ENCODE measurements at places on chromosomes 12 and 14.

DNA sequence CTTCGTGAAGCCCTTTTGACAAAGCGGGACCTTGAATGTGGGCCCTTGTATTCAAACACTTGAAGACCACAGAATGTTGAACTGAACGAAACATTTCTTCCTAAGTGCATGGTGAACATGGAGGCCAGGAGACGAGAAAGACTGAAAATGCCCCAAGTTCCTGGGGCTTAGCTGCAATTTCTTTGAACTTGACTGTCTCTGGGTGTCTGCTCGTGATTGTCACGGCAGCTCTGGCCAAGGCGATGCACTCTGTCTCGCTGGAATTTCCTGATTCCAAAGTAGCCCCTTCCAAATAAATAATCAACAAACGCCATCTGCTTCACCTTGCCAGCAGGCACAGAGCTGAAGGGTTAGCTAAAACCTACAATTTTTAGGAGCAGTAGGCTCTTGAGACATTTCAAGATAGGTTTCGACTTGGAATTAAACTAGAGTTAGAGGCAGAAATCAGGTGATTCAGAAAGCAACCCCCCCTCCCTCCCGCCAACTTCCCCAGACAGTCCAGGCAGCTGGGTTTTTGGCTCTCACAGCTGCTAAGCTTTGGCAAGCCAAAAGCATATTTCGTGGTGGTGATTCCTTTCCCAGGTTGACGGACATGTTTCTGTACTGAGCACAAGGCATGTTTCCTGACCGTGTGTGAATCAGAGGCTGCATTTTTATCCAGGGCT is 13.5 kb upstream of the IRF2BPL start:
- peak; percentile 38 for DNase-seq

DNA sequence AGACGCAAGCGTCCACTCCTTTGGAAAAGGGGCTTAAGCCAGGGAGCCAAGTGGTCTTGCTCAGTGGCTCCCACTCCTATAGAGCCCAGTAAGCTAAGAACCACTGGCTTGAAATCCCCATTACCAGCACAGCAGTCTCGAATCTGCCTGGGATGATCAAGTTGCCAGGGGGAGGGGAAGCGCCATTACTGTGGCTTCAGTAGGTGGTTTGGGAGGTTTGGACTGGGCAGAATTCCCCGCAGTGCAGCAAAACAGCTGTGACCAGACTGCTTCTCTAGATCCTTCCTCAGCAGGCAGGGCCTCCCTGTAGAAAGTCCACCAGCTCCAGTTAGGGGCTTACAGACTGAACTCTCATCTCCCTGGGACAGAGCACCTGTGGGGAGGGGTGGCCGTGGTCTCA is 115.4 kb downstream of the TMEM117 start:
- DNase-seq, result no peak

DNA sequence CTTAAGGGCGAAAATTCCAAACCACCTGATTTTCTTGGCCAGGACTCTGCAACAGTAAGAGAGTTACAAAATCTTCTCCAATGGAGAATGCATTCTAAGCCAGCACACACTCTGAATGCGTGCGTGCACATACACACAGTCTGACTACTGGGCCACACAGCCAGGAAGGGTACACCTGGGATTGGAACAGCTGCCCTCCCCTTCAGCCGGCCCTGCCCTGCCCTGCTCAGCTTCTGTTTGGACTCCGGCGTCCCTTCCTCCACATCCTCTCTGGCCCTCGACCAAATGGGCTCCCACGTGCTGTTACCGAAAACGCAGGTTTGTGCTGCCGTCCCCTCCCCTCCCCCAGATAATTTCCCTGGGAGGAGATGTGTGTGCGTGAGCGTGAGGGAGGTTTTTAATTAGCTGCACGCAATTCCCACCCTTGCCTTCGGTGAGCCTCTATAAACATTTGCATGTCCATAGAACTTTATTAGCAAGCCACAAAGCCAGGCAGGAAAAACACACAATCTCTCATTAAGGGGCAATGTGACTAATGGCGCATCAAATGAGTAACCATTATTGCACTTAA is 43.0 kb downstream of the CCNK start:
- DNase-seq, result no peak

- DNase-seq, result no peak
Measured at GRCh38 chr12:57214398-57214781, 2.2 kb upstream of the NXPH4 start.

GRCh38 chr12:123384994-123385376 is 1.1 kb downstream of the KMT5A start:
- no peak for DNase-seq

- no peak for DNase-seq
Measured at GRCh38 chr12:113136128-113136989, 798 bp upstream of the RASAL1 start.

DNA sequence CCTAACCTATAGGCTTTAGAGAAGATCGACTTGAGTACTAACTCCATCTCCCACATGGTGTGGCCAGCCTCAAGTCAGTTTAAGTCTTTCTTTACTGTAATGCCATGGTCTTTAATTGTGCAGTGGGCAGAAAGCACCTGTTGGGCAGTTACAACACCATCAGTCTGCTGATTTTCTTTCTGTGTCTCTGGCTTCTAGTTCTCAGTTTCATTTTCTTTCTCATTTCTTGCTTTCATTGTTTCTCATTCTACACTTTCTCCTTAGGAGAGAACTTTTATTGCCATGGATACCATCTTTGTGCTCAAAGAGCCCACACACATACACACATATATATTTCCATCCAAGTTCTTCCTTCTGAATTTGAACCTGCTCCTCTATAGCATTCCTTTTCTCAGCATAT is 96.1 kb upstream of the SLC16A7 start:
- DNase-seq, result no peak

All from SHP77 treated with DMSO at 0.1 percent for 48 hours (cell line).